CD4-positive, alpha-beta T cell treated with Interleukin-15 for 4 hours (primary cell): ENCODE measurements at places on chromosomes 13 and 19.
A peak's percentile ranks its signal among the peaks of the same experiment; 100 is the strongest.

DNA sequence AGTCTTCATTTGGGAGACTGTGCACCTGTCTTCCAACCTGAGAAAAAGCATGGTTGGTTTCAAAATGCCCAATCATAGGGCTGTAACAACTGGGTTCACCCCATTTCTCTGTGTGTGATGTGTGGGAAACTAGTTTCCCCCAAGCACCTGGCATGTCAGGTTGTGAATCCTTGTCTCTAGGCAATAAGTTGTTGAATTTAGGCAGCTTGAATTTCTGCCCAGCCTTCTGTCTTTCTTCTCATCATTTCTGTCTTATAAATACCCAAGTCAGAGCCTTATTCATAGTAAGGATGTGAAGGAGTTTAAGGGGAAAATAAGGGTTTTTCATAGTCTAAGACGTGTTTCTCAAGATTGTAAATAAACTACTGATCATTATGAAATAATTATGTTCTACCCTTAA is 170.7 kb upstream of the RNF113B start:
- no peak for DNase-seq

DNA sequence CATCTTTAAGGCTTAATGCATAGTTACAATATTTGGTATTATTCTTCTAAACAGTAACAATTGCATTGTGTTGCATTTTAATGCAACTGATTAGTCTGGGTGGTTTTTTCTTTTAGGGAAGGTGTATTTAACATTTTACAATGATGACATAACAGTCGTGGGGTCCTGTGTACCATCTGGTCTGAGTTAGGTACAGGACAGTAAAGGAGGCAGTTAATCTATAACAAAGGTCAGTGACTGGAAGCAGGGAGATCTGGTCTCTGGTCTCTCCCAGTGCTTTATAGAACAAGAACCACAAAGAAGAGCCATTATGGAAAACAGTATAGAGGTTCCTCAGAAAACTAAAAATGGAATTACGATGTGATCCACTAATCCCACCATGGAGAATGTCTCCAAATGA is 2.7 kb upstream of the OR7G2 start:
- DNase-seq = no peak

DNA sequence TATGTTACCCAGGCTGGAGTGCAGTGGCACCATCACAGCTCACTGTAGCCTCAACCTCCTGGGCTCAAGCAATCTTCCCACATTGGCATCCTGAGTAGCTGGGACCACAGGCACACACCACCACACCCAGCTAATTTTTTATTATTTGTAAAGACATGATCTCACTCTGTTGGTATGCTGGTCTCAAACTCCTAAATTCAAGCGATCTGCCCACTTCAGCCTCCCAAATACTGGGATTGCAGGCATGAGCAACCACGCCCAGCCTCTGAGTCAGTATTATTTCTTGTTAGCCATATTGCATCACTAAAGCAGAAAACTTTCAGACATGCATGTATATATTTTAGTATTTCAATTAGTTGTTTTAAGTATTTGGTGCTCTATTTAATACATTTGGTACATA is 376.4 kb downstream of the GPC6 start:
- no peak for DNase-seq

DNA sequence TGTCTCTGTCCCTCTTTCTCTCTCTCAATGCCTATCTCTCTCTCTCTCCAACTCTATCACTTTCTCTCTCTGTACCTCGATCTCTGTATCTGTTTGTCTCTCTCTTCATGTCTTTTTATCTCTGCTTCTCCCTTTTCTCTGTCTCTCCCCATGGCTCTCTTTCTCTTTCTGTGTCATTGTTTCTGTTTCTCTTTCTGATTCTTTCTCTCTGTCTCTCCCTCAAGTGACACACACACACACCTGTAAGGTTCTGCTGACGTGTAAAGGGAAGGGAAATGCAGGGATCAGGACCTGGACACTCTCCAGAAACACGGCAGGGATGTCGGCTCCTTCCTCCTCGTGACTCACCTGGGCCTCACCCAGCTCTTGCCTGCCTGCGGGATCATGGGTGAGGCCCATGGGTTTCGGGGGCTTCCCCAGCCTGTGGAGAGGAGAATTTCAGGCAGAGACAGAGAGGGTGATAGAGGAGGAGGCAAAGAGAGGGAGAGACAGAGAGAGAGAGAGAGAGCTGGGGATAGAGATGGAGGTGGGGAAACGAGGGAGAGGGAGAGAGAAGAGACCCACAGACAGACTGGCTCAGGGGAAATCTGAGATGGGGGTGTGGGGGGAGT is 5.4 kb upstream of the PLAUR start:
- no peak for DNase-seq

DNA sequence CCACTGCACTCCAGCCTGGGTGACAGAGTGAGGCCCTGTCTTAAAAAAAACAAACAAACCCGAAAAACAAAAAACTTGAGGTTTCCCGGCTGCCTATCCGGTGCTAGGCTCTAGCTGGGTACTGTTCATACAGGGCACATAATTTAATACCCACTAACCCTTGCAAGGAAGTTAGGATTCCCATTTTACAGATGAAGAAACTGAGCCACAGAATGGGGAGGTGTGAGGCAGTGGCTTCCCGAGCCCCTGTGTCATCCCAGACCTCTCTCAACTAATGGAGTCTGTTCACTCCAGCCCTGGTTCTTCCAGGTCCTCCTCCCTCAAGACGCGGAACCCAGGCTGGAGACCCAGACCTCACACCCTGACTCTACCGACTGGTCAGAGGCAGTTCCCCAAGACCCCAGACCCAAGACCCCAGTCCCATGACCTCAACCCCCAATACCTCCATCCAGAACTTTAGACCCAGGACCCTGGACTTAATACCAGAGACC is 576 bp downstream of the APBA3 start:
- DNase-seq = peak; percentile 23

- no peak for DNase-seq
Measured at GRCh38 chr13:109166804-109167203, 537.4 kb downstream of the MYO16 start.

GRCh38 chr13:36131222-36131930 is at the start of gene DCLK1:
DCLK1 (minus strand) TSS chr13:36131382.
- DNase-seq = no peak

DNA sequence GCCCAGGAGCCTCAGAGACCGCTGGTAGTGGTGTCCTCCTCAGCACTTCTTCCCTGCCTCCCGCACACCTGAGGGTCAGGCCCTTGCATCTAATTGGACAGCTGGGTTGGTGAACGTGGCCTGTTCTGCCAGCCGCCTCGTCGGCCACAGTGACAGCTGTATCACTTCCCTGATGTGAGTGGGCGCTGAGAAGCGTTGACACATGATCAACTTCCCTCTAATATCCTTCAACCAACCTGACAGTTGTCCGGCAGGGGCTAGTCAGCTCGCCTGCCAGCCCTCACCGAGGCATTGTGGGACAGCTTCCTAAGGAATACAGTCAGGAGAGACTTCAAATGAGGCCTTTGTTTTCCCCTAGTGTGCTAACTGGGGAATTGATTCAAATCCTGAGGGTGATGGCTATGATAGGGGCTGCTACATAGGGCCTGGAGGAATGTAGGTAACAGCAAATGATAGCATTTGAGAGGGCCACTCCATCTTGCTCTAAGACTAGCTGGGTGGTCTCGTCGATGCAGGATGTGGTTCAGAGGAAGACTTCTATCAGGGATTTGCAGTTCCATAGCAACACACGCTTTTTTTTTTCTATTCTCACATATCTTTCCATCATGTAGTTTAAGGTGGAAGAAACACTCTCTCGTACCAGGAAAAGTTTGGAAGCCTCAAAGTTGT is 230.8 kb downstream of the TSHZ3 start:
- no peak for DNase-seq

DNA sequence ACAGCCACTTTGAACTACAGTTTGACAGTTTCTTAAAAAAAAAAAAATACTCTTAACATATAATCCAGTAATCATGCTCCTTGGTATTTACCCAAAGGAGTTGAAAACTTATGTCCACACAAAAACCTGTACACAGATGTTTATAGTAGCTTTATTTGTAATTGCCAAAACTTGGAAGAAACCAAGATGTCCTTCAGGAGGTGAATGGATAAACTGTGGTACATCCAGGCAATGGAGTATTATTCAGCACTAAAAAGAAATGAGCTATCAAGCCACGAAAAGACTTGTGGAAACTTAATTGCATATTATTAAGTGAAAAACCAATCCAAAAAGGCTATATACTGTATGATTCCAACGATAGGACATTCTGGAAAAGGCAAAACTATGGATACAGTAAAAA is 44.9 kb downstream of the RCBTB2 start:
- DNase-seq = no peak

DNA sequence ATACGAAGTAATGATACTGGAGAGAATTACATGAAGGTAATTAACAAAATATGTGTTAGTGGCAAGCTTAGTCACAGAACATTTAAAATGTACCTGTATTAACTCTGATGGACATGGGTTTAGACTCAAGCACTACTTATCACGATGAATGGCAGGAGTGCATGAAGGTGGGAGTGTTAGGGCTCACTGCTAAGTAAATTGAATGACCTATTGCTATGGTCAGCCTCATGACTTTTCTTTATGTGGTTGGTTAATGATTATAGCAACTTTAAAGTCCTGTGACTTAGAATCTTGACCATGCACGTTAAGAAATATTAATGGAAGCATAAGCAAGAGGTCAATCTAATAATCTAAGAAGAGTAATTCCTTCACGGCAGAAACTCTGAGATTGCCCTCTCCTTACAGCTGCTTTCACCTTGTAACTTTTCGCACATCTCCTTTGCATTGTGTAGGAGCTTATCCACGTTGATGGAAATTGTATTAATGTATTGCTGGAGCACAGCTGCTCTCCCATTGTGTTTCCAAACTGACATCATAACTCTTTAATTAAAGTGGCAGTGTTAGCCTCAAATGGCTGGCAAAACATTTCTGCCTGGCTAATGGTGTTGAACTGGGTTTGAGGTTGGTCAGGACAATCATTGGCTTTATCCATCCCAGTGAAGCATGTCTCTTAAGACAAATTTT is 114.5 kb downstream of the RXFP2 start:
- no peak for DNase-seq

DNA sequence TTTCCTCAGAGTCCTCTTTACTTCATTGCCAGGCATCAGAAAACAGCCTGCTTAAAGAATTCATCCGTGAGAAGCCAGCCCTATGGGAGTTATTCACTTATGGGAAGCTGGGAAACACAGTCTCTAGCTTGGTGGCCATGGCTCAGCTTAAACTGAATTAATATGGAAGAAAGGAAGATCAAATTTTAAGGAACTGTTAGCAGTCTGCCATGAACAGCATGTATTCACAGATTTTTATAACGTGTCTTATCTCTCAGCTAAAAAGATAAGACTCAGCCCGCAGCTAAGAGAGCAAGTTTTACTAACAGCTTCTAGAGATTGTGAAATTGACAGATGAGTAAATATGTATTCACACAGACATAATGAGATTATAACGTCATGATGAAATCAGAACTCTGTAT is 253.7 kb upstream of the RXFP2 start:
- no peak for DNase-seq

DNA sequence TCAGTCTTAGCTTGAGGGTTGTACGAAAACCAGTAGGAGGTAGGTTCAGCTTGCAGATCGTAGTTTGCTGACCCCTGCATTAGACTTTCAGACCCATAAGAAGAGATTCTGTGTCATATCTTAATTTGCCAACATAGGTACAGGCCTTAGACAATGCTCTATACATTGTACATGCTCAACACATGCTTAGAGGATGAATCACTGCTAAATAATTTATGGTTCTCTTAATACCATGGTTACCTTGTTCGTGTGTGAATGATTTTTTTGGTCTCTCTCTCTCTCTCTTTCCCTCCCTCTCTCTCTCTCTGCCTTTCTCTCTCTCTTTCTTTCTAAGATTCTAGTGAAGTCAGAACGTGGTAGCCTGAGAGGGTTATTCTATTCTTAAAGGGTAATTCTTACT is 112.2 kb downstream of the FGF14 start:
- no peak for DNase-seq

- DNase-seq = no peak
Measured at GRCh38 chr13:97889803-97890202, 63.7 kb upstream of the IPO5 start.

DNA sequence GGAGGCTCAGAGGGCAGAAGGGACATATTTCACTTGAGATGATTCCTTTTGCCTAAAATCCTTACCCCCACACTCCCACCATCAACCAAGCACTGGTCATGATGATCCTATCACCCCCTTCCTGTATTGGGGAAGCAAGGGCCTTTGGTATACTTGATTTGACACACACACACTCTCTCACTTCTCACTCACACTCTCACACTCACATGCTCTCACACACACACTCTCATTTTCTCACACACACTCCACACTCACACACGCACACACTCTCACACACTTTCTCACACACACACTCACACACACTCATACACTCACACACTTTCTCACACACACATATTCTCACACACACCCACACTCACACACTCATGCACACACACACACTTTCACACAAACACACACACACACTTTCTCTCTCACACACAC is 8.6 kb downstream of the RGCC start:
- DNase-seq = no peak

DNA sequence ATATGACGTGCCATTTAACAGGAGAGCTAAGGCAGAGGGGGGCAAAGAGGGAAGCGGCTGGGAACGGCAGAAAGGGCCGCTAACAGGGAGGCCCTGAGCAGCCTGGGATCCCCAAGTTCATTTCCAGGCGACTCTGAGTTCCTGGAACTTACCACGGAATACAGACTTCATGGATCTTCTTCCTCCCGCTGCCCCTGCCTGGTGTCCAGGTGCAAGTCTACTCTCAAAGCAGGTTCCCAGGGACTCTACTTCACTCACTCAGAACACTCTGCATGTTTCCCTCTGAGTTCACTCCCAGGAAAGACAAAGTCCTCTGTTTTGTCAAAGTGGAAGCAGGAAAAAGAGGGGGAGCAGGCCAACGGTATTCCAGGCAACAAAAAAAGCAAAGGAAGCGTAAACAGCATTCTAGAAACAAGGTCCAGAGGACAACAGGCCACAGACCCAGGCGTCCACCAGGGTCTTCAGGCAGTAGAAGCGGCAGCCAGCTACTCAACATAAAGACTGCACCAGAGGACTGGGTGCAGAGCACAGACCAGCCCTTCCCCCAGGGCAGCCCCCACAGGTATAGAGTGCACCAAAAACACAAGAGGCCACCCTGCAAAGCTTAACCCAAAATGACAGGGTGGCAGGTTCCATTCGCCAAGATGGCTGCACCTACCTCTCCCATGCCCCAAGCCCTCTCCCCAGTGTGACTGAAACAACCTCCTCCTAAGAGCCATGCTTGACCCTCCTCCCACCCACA is 3.0 kb downstream of the MIER2 start:
- no peak for DNase-seq

GRCh38 chr13:28012383-28012782 is 23.9 kb upstream of the URAD start:
- DNase-seq = no peak

DNA sequence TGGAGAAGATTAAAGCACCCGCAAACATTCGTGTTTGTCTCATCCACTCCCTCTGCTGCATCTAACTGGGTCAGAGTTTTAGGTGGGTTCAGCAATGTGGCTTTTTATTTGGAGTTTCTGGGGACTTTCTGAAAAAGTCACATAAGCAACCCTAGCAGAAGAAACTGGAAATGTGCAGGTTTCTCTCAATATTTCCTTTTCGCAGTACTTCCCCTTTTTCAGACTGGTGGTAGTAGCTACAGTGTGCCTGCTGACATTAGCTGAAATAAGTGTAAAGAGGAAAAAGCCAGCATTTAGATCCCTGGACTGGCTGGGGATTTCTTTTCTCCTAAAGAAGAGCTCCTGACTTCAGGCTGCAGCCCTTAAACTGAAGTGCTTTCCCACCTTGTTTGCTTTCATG is 15.9 kb upstream of the OLFM4 start:
- no peak for DNase-seq
